Hematopoietic multipotent progenitor cell treated with erythropoietin and hydrocortisone succinate and interleukin-3 and kit ligand, for 17 days (in vitro differentiated cells): ENCODE measurements at places on chromosomes 2 and 18.

- DNase-seq: no peak
Measured at GRCh38 chr2:59288771-59289170, 1047.6 kb upstream of the FANCL start.

DNA sequence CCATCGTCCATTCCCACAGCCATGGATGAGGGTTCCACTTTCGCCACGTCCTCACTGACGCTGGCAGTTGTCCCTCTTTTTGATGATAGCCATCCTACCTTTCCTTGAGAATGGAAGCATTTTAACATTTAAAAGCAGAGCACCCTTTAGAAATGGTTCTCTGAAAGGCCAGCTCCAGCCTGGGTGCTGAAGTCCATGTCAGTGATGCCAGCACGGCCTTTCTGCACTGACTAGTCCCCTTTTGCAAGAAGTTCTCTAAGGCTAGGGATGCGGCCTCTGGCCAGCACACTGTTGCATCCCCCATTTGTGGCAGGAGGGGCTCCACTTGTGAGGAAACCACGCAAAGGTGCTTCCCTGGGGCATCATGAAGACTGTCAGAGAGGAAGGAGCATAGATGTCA is 203.5 kb downstream of the MGAT5 start:
- DNase-seq: no peak

- no peak for DNase-seq
Measured at GRCh38 chr2:38076710-38077430, 919 bp upstream of the CYP1B1 start.

- no peak for DNase-seq
Measured at GRCh38 chr2:54429811-54430551, 26.1 kb upstream of the SPTBN1 start.

DNA sequence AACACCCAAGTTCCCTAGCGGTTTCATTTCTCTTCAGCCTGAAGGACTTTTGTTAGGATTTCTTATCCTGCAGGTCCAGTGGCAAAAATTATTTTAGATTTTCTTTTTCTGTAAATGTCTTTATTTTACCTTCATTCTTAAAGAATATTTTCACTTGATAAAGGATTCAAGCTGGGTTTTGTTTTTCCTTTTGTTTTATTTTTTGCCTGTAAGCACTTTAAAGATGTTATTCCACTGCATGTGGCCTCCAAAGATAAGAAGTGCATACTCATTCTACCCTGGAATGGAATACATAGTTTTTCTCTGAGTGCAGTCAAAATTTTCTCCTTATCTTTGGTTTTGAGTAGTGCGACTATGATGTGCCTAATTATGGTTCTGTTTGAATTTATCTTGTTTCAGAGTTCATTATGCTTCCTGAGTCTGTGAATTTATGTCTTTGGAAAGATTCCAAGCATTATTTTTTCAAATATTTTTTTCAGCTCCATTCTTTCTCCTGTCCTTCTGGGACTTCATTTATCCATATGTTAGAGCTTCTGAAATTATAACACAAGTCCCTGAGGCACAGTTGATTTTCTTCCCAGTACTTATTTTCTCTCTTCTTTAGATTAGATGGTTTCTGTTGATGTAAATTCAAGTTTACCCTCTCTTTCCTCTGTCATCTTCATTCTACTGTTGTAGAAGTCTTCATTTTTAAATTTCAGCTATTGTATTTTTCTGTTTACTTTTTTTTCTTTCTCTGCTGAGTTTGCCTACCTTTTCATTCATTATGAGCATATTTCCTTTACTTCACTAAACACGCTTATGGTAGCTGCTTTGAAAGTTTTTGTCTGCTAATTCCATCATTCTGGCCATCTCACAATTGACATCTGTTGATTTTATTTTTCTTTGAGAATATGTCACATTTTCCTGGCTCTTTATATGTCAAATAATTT is 69.6 kb downstream of the MAPRE2 start:
- peak; percentile 81 for DNase-seq

GRCh38 chr2:11248-11941 is 34.9 kb downstream of the FAM110C start:
- peak; percentile 28 for DNase-seq

DNA sequence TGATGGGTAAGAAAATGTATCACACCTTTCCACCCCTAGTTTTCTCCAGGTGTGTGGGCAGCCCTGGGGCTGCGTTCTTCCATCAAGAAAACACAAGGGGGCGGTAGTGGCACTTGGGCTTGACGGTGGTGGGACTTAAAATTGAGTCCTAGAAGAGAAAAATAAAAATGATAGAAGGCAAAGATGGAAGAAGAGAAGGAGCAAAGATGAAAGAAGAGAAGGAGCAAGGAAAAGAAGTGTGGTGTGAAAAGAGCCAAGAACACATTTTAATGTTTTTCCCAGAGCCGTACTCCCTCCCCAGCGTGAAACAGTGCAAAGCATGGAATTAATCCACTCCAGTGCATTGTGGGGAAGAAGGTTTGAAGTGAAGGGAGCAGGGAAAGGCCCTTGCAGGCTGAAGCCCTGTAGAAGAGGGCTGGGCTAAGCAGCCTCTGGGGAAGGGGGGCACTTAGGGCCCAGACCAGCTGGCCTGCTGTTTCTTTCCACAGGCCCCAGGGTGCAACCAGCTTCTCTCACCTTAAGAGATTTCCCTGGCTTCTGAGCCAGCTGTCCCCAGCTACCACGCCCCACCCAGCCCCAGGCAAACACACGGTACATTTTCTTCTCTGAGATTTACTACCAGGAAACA is 256.8 kb downstream of the RNF152 start:
- DNase-seq: no peak

- no peak for DNase-seq
Measured at GRCh38 chr2:236216711-236217110, 47.5 kb downstream of the ASB18 start.

- DNase-seq: no peak
Measured at GRCh38 chr18:36608107-36608506, 220.7 kb downstream of the TPGS2 start.

GRCh38 chr2:144516981-144517865 is 2.7 kb downstream of the ZEB2 start:
- DNase-seq: peak; percentile 82

DNA sequence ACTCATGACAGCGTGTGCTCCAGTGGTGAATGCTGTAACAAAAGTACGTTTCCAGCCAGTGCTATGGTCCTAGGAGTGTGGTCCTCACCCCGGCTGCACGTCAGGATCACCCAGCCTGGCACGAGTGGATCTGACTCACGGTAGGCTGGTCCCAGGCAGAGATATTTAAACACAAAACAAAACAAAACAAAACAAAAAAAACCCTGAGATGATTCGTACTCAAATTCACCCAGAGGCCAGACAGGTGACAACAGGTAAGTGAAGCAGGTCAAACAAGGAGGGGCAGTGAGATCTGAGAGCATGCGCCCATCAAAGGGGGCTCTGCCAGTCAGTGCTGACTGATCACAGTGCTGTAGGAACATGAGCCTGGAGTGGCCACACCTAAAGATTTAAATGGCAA is 43.2 kb downstream of the C2orf76 start:
- no peak for DNase-seq

DNA sequence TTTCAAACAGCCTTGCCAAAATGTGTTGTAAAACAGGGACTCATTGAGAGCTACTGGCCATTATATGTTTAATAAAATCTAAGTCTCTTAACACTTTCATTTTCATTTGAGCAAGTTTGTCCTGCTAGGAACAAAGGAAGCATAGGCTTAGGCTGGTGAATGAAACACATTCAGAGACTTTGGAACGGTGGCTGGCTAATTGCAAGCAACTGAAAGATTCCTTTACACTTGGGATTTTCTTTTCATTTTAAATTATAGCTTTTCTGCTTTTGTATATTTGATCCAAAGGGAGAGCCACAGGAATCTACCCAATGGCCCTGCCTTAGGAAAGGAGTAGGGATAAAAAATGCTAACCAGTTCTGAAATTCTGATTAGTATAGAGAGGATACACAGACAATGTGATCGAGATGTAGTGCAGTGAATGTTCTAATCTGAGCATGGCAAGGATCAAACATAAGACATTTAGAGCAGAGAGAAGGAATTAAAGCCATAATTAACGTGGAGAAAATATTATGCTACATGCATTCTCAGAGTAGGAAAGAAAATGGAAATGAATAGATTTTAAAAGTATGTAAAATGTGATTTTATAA is 911.4 kb upstream of the SLC39A10 start:
- DNase-seq: no peak

DNA sequence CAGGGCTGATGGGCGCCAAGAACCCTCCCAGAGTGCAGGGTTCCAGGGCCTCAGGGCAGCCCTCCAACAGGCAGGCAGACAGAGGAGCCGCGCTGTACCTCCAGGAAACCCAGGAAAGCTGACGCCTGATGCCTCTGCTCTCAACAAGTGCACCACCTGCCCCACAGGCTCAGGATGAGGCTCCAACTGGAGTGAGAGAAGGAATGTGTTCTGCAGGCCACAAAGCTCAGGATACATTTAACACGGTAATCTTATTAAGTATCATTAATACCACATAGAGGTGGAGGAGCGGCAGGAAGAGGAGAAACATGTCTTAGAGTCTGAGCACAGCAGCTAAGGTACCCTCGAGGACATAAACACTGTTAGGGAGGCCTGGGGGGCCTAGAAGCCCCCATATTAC is 155.9 kb upstream of the CAPN13 start:
- DNase-seq: no peak

GRCh38 chr2:67318563-67318962 is 78.6 kb upstream of the ETAA1 start:
- DNase-seq: no peak

DNA sequence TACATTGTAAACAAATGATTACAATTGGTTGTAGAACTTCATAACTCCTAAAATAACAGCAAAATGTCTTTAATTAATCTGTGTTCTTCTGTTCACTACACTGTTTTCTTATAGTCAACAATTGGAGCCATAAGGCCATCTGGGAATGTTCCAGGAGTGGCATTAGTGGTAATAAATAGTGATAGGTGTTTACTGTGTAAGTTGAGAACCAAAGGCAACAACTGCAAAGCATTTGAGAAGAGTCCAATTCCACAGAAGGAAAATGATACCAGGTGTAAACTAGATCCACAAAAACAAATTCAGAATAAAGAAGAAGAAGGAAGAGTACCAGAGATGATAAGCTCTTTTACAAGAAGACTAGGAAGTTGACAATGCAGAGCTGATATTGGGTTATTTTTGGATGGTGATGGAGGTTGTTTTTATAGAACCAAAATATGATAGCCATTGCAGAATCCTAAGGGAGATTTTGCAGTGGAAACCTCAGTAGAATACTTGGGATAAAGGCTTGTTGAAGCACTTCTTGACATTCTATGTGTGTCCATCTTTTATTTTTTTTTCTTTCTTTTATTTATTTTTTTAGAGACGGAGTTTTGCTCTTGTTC is 52.9 kb downstream of the ANTXR1 start:
- no peak for DNase-seq

DNA sequence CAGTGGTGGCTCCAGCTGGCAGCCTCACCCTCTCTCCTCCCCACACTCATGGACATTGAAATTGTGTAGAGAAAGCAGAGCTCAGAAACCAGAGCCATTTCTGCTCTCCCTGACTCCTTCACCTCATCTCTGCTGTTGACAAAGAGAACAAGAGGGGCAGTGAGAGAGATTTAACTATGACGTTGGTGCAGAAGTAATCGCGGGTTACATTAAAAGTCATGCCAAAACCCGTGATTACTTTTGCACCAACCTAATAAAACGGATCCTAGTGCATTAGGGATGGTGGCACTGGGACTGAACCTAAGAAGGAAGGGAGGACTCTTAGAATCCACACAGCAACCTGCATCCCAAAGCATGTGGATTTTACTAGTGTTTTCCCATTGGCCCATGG is 113.3 kb upstream of the CDC42EP3 start:
- no peak for DNase-seq

- no peak for DNase-seq
Measured at GRCh38 chr2:128388499-128388941, 69.9 kb upstream of the HS6ST1 start.

DNA sequence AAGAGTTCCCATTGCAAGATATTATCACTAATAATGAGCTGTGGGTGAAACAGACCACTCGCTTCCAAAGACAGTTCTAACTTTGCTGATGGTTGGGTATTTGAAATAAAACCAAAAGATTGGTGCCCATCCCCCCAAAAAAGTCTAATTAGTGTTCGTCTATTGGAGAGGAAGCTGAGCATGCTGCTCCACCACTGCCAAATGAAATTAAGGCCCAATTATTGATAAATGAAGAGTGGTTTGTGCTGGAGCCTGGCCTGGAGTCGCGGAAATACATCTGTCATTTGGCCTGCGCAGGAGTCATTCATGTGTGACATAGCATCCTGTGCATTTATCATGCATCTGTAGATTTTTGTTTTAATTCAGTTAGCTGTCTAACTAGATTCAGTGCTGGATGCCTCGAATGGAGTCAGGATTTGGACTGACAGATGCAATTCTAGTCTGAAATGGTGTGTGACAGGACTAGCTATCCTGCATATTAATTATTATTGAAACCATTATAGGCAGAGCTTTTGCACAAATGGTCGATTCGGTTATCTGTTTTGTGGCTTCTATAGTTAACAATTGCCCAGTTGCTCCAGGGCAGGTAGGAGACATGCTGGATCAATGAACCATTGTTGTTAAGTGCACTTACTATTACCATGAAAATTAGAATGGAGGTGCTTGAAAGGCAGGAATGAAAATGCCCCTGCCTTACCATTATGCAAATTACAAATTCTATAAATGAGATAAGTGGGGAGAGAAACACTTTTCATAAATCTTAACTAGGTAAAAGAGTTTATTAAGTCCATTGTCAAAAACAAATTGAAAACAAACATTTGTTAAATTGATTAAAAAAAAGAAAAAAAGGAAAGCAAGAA is 450.4 kb upstream of the TCF4 start:
- no peak for DNase-seq

GRCh38 chr2:174888146-174888545 is 117.0 kb downstream of the CHN1 start:
- no peak for DNase-seq

DNA sequence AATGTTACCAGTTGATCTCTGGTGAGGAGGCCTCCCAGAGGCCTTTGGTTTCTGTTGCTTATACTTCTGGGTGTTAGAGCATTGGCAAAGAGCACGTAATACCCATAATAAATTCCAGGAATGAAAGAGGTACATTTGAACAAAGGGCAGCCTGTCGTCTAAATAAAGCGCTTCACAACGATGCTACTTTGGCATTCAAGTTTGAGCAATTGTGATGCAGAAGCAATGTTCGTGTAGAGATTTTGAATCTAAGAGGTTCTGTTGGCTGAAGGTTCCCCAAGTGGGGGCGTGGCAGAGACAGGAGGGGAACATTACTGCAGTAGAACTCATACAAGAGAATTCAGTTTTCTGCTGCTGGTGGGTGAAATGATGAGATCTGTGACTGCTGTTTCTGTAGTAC is 27.8 kb downstream of the ZNF532 start:
- DNase-seq: no peak

GRCh38 chr2:191634791-191635190 is 43.1 kb upstream of the NABP1 start:
- DNase-seq: no peak

DNA sequence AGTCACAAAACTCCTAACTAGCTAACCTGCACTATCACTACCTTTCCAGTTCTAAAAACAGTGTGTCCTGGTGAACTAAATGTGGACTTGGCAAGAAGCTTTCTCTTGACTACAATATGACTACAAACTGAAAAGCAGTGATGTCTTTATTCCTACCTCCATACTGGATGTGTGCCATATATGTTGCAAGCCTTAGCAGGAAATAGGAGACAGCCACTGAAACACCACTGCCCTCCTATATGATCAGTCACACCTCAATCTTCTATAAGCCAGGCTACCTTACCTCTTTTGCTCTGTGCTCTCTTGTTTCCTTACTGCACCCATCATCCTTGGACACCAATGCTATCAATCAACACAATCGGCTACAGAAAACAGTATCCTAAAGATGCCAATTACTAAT is 34.1 kb downstream of the SS18 start:
- no peak for DNase-seq
